ENCODE measurements at places on chromosomes 16 and 17.
A peak's percentile ranks its signal among the peaks of the same experiment; 100 is the strongest.

- DNase-seq, result no peak
Observed at GRCh38 chr17:74070998-74071679, 132.3 kb upstream of the RPL38 start.

DNA sequence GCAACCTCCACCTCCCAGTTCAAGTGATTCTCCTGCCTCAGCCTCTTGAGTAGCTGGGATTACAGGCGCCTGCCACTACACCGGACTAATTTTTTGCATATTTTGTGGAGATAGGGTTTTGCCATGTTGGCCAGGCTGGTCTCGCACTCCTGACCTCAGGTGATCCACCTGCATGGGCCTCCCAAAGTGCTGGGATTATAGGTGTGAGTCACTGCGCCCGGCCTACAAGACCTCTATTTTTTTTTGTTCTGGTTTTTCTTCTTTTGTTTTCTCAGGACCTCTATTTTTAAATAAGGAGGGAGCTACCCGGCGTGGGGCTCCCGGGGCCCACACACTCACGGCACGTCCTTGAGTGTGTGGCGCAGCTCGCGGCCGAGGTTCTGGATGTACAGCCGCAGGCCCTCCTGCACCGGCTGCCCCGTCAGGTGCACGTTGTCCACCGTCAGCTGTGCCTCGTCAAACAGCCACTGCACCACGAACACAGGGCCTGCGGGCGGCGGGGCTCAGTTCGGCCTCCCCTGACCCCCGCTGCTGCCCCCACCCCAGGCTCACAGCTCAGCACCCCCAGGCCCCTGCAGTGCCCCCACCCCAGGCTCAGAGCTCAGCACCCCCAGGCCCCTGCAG lies 5.8 kb downstream of the NOTUM start:
- DNase-seq, result no peak

GRCh38 chr17:64024215-64024654 lies 3.8 kb upstream of the ICAM2 start:
- no peak for DNase-seq

DNA sequence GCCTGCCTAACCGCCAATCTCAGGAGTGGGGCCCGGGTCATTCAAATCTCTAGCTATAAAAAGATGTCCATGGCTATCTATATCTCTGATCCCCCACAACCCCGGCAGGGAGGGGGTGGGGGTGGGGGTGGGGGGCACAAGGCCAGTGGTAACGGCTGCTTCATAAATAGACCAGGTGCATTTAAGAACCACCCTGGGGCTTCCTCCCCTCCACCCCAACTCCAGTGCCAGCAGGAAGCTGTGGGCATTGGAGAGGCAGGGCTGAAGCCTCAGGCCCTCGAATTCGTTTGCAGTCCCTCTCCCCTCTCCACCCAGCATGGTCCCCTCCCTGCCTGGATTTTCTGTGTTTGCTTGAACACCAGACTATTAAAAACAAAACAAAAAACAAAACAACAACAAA lies 56.0 kb downstream of the RAP1GAP2 start:
- DNase-seq, result no peak

- DNase-seq, result no peak
Observed at GRCh38 chr16:273547-274421, 2.0 kb downstream of the RGS11 start.

DNA sequence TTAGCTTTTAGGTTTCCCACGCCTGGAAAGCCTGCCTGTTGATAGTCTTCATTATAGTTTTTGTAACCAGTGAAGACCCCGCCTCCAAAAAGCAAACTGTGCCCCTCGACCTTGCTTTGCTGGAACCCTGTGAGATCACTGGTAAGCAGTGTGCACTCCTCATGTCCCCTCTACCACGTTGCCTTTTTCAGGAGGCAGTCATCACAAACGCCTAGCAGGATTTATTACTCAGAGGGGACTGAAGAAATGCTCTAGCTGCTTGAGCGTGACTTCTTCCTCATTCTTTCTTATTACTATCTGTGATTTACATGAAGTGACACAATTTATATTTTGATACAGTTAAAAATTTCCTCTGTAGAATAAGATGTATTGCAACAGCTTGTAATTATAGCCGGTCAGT lies 6.5 kb upstream of the KRTAP3-1 start:
- no peak for DNase-seq

GRCh38 chr17:66541461-66542128 lies 239.2 kb downstream of the PRKCA start:
- DNase-seq, result no peak

DNA sequence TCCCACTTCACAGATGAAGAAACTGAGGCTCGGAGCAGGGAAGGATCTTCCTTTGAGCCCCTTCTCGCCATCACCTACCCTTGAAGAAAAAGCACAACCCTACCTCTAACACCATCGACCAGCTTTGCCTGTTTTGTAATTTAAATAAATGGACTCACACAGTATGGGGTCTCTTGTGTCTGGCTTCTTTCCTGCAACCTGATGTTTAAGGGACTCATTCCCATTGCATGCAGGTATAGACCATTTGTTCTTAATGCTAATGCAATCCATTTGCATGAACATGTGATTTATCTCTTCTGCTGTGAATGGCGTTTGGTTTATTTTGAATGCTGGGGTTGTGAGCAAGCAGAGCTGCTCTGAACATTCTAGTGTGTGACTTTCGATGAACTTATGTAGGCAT lies 150.8 kb upstream of the FOXF1 start:
- DNase-seq, result no peak

DNA sequence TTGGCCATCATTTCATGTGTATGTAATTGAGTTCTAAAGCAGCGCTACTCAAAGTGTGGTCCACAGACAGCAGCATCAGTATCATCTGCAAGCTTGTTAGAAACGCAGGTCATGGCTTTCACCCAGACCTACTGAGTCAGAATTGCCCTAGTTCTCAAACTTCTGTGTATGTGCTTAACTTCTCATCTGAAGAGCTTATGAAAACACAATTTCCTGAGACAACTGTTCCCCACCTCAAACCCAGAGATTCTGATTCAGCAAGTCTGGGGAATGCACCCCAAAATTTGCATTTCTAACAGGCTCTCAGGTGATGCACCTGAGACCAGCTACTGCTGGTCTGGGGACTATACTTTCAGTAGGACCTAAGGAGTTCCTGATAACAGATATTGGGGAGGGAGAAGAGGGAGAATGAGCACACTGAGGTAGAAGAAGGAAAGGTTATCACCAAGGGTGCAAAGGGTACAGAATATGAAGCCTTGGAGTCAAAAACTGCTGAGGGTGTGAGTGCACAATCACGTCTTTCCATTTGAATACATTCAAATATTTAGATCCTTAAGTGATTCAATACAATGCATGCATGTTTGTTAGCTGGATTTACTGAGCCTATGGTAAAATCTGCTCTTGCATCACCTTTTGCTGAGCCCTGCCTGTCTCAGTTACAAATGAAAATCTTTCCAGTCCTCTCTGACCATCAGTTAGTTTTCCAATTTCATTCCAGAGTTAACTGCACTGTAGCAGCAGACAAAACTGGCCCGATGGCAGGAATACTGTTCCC lies 29.2 kb upstream of the SKAP1 start:
- DNase-seq, result no peak

- no peak for DNase-seq
Observed at GRCh38 chr17:1351971-1352370, 48.1 kb downstream of the YWHAE start.

DNA sequence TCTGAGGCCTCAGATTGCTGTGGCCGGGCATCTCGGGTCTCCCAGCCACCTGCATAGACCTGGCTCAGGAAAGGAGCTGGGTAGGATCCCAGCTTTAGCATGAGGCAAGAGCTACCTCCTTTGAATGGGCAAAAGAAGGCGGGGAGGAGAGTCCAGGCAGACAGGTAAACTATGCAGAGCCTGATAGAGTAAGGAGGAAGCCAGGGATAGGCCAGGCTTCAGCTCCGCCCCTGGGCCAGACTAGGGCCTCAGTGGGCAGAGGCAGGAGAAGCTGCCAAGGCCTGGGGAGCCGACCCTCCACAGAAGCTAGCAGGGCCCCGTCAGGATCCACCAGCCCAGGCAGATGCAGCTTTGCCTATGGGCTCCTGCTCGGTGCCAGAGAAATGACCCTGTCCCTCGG lies 22.6 kb upstream of the UBE2G1 start:
- DNase-seq, result no peak

GRCh38 chr16:58638148-58639036 lies 8.8 kb upstream of the CNOT1 start:
- no peak for DNase-seq

GRCh38 chr16:11165894-11166665 lies 89.9 kb downstream of the SOCS1 start:
- no peak for DNase-seq

- no peak for DNase-seq
Observed at GRCh38 chr17:79207960-79208359, 133.3 kb downstream of the ENGASE start.

DNA sequence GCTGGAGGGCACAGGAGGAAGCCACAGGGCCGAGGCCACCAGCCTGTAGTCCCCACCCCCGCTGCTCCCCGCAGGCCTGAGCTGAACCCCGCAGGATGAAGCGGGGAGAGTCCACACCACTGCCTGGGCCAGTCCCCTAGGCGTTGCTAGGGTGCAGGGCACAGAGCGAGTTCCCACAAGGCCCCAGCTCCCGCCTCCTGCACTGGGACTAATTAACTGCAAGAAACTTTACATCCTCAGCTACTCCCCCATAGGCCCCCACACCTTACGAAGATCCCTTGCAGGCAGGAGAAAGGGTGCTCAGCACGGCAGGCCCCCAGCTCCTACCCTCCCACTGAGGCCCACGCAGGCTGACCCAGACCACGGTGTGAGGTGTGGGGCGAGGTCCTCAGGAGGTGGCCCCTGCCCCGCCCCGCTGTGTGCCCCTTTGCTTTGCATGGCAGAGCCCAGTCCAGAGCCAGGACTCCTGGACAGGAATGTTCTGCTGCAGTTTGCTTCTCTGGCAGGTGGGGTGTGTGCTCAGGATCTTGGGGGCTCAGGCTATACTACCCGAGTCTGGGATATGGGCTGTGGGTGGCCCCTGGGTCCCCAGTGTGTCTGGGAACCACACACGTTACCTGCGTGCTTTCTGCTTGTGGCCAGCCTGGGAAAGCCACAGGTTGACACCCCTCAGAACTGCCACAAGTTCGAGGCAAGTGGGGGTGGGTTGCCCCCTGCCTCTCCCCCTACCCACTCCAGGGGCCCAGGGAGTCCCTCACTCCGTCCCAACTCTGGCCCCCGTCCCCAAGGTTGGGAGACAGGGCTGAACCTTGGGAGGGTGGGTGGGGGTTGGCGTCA lies 1.2 kb downstream of the GNG13 start:
- no peak for DNase-seq

GRCh38 chr17:34633351-34633750 lies 54.0 kb downstream of the TMEM132E start:
- peak; percentile 86 for DNase-seq

GRCh38 chr17:48841395-48841831 lies 10.6 kb downstream of the CALCOCO2 start:
- no peak for DNase-seq

GRCh38 chr17:82592767-82593589 lies 55.3 kb downstream of the WDR45B start:
- DNase-seq, result no peak

DNA sequence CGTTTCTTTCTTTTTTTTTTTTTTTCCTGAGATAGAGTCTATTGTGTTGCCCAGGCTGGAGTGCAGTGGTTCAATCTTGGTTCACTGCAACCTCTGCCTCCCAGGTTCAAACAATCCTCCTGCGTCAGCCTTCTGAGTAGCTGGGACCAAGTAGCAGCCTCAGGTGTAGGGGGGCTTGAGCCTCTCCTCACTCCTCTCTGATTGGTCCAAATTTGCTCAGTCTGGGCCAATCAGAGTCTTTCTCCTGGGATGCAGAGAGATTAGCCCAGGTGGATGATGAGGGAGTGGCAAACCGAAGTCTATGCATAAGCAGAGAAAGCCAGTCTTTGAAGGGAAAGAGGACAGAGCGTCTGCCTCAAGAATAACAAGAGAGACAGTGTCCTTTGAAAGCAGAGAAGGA lies 99.0 kb downstream of the BMERB1 start:
- DNase-seq, result no peak

DNA sequence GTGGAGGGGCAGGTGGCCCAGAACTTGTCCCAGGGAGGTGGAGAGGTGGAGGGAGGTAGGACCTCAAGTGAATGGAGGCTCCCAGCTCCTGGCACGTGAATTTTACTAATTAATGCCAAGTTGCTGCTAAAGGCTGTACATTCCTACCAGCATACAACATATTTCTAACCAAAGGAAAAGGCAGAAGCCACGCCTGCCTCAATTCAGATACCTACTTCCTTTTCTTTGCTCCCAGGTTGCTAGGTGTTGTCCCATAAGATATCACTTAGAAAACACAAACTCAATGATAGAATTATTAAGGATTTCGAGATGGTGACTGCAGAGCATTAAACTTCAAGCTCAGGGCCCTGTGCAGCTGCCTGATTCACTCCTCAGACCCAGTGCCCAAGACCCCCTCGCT lies 20.5 kb upstream of the SMPD3 start:
- no peak for DNase-seq

- no peak for DNase-seq
Observed at GRCh38 chr17:61132524-61132923, 267.1 kb upstream of the TBX2 start.

- no peak for DNase-seq
Observed at GRCh38 chr16:13697013-13697412, 222.9 kb upstream of the ERCC4 start.

DNA sequence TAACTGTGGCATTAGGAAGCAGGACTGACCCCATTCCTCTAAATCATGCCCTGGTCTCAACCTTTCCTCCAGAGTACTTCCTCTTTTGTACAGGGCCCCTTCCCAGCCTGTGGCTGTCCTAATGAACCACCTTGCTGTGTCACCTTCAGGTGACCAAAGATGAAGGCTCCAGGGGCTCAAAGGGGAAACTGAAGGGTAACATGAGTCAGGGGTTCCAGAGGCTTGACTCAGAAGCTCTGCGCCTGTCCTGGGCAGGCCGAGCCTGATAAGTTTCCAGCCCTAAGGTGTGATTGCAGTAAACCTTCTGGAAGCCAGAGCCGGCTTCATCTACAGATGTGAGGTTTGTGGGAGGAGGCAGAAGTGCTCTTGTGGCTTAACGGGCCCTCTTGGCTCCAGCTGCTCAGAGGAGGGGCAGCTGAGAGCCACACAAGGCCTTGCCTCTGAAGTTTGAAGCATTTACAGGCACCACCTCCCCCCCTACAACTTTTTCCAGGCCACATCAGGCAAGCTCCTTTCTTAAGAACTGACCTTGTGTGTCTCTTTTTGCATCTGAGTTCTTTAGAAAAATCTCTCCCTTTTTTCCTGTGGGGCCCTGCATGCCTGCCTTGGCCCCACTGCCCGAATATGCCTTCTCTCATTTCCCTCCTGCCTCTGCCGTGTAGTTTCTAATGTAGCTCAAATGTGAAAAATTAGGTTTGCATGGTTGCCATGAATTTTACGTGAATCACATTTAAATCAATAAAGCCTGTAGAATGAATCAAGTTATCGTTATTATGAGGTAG lies 149.9 kb downstream of the CLEC16A start:
- no peak for DNase-seq

DNA sequence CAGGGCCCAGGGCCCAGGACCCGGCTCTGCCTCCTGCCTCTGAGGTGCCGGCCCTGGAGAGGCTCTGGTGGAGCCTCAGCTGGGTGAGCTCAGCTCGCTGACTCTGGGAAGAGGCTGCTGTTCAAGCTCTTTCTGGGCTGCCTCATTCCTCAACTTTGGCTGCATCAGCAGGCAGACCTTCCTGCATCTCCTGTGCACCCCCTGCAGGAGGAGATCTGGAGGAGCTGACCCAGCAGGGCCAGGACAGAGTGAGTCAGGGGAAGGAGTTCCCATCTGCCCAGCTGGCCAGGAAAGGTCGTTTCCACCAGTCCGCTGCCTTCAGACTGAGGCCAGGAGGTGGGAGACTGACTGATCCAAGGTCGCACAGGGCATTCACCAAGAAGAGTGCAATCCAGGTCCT lies 10.7 kb downstream of the CRHR1 start:
- DNase-seq, result no peak

GRCh38 chr17:80381416-80381923 lies 33.5 kb upstream of the ENDOV start:
- no peak for DNase-seq
